H1 (cell line): ENCODE measurements at places on chromosomes 12 and 14. TPM values are rescaled to one million over a fixed set of nuclear protein-coding genes. Genes with fewer than 3 reads are reported as not detected.
A peak's percentile ranks its signal among the peaks of the same experiment; 100 is the strongest.

- peaks cover 8% of the 10 kb centered on the region; the same call in 1 of the 2 replicates for H3K27me3 ChIP-seq
- H3K27ac ChIP-seq: no peak overlapping the region
- no peak for DNase-seq
- H3K4me3 ChIP-seq: no peak overlapping the region
- H3K4me1 ChIP-seq: no peaks in the 10 kb centered on the region
These were observed 17.3 kb upstream of the CHGA start for GRCh38 chr14:92905667-92906066.

DNA sequence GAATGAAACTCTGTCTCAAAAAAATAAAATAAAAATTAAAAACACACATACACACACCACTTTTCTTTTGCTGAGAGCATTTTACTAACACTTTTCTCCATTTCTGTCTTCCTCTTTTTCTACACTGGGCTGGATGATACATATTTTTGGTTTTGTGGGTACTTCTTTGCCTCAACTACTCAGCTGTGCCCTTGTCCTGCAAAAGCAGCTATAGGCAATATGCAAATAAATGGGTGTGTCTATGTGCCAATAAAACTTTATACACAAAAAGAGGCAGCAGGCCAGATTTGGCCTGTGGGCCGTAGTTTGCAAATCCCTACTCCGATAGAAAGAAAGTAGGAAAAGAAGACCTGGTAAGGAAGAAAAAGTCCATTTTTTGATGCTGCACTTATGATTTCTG, 6.5 kb downstream of the CLMN start:
- H3K4me1 ChIP-seq: no peaks in the 10 kb centered on the region
- DNase-seq: no peak
- no peak overlapping the region for H3K4me3 ChIP-seq

- no peaks in the 10 kb centered on the region; the same call in 1 of the 2 replicates for H3K4me1 ChIP-seq
- no peak overlapping the region for H3K27ac ChIP-seq
- H3K27me3 ChIP-seq: no peaks in the 10 kb centered on the region
- no peak for DNase-seq
- no peaks in the 10 kb centered on the region for H3K36me3 ChIP-seq
These were observed 25.1 kb downstream of the CPNE8 start for GRCh38 chr12:38880288-38880687.

DNA sequence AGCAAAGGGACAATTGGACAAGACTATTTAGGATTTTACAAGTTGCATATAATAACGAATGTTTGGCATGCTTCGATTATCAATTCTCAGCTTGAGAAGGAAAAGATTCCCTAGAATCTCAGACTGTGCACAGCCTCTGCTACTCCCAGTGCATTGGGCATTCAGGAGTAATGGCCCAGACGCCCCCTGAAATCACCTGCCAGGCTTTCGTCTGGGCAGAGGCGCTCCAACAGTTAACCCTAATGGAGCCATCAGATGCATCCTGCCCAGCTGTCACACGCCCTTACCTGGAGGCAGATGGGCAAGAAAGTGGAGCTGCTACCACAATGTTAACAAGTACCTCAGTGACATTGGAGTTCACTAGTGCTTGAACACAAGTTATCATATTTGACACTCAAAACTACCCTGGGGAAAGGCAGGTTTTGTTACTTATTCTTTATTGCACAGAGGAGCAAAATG, 927 bp upstream of the LRP6 start:
- no peak for DNase-seq
- peak overlapping the region; percentile 97 for H3K4me3 ChIP-seq
- H3K27me3 ChIP-seq: no peaks in the 10 kb centered on the region
- H3K27ac ChIP-seq: 0 out of 2 replicates have a peak overlapping the region, but pooled peaks have one; percentile 100
- H3K4me1 ChIP-seq: no peaks in the 10 kb centered on the region; the same call in 1 of the 2 replicates

DNA sequence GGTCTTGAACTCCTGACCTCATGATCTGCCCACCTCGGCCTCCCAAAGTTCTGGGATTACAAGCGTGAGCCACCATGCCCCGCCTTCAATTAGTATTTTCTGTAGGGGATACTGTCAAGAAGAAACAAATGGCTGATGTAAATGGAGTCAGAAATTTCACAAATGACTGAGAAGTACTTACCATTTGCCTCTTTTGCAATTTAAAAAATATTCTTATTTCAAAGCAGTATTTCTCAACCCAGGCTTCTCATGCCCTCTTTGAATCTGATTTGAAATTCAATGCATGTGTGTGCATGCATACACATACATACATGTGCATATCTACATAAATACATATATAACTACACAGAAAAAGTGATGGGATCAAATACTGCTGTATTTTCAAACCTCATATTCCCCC, 4.4 kb downstream of the PSMA6 start:
- H3K27ac ChIP-seq: no peak overlapping the region
- H3K36me3 ChIP-seq: no peaks in the 10 kb centered on the region
- H3K4me1 ChIP-seq: no peaks in the 10 kb centered on the region
- no peaks in the 10 kb centered on the region for H3K27me3 ChIP-seq

DNA sequence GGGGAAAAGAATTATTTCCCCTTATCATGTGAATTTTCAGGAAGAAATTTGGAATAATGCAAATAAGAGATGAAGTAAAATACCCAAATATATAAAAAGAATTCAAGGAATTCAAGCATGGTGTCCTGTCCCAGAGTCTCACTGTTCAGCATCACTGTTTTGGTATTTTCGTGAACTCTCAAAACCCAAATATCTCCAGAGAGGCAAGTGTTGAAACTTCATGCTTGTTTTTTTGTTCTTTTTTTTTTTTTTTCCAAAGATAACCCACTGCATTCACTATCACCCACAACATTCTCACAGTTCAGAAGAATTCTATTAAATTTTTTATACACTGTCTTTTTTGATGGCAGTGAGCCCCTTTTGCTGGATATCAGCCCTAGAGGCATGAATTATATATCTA, 354.9 kb downstream of the DIO2 start:
- no peak for DNase-seq
- H3K36me3 ChIP-seq: no peaks in the 10 kb centered on the region
- no peaks in the 10 kb centered on the region for H3K4me1 ChIP-seq

DNA sequence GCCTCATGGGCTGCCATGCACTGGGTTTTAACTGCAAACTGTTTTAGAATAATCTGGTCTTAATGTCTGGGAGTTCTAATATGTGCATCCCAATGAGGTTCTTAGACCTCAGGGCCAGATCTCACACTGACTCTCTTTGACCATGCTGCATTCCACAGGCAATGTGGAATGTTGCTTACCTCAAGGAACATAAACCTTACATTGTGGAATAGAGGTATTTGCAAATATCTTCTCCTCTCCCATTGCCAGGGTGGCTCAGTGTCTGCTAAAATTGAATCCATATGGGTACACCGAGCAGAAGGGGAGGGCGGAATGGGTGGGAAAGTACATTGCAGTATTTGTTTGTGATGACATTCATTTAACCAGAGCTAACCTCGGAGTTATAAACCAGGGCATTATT, 78.6 kb downstream of the CHST11 start:
- H3K27ac ChIP-seq: no peak overlapping the region
- no peak for DNase-seq
- peaks cover 6% of the 10 kb centered on the region; the same call in 1 of the 2 replicates for H3K4me1 ChIP-seq
- H3K4me3 ChIP-seq: no peak overlapping the region

DNA sequence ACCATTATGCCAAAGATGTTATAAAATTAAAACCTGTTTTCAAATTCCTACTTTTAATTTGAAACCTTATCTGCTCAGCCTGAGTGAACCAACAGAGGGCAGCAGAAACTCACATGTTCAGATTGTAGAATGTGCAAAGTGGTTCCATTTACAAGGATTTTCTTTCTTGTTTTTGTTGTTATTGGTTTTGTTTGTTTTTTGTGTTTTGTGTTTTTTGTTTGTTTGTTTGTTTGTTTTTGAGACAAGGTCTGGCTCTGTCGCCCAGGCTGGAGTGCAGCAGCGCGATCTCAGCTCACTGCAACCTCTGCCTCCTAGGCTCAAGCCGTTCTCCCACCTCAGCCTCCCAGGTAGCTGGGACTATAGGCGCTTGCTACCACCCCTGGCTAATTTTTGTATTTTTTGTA, 22.8 kb upstream of the GARIN2 start:
- no peak for DNase-seq
- H3K4me1 ChIP-seq: no peaks in the 10 kb centered on the region
- H3K36me3 ChIP-seq: no peaks in the 10 kb centered on the region
- H3K27me3 ChIP-seq: no peaks in the 10 kb centered on the region
- H3K4me3 ChIP-seq: no peak overlapping the region

GRCh38 chr12:111780615-111781014, 13.9 kb downstream of the ALDH2 start:
- no peak overlapping the region for H3K27ac ChIP-seq
- H3K27me3 ChIP-seq: no peaks in the 10 kb centered on the region
- no peaks in the 10 kb centered on the region for H3K4me1 ChIP-seq
- H3K4me3 ChIP-seq: no peak overlapping the region
- H3K36me3 ChIP-seq: peaks cover 2% of the 10 kb centered on the region; the same call in 1 of the 2 replicates
- no peak for DNase-seq

- no peak for DNase-seq
- H3K4me1 ChIP-seq: peaks cover 5% of the 10 kb centered on the region
- no peak overlapping the region for H3K27ac ChIP-seq
- no peak overlapping the region for H3K4me3 ChIP-seq
- no peaks in the 10 kb centered on the region for H3K27me3 ChIP-seq
- H3K36me3 ChIP-seq: no peaks in the 10 kb centered on the region
These were observed 168.4 kb upstream of the LRIG3 start for GRCh38 chr12:59088673-59089072.

DNA sequence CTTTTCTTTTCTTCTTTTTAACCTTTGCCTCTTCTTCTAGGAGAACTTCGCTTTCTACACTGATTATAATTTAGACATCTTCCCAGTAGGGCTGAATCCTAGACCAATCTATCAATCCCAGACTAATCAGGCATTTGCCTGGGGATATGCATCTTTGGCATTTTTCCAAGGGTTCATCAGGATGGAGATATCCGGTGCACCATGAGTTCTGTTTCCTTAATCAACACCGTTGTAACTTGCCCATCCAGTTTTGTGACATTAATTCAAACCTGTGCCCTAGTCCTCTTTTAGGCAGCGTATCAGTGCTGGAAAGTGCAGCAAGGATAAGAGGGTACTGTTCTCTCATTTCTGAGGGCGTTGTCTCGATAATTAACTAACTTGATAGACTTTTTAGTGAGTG, 617 bp upstream of the MGP start:
- no peaks in the 10 kb centered on the region for H3K36me3 ChIP-seq
- DNase-seq: no peak
- H3K4me3 ChIP-seq: no peak overlapping the region
- H3K27ac ChIP-seq: no peak overlapping the region
- H3K27me3 ChIP-seq: no peaks in the 10 kb centered on the region

DNA sequence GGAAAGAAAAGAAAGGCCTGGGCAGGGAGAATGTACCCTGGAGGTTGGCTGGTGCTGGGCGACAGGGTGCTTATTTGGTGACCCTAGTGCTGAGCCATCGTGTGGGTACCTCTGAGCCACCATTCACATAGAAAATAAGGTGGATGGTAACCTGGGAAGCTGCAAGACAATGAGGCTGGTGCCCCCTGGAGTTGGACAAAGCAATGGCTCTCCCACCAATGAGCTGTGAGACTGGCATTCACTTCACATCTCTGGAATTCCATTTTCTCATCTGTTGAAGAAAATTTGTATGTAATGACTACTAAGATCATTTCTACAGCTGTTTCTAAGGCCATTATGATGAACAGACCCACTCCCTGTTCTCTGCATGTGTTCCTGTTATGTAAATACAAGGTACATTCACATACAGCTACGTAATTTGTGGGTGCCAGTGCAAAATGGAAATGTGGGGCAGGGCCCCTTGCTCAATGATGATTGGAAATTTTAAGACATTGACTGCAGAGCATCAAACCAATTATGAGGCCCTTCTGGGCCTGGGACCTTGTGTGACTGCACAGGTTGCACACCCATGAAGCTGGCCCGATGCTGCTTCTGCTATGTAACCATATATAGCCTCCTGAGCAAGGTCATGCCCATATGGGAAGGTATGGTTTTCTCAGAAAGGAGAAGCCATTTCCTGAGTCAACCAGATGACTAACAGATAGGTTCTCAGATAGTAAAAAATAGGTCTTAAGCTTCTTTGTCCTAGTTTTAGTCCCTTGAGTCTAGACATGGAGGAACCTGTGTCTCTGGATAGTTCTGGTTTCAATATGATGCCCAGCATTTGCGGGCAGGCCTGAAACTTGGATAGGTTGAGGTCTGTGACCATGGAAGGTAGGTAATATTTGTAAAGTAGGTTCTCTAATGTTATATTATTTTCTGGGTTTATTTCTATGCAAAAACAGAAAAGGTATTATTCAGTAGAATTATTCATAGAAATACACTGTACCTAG, 63.4 kb upstream of the IGF1 start:
- no peak overlapping the region for H3K4me3 ChIP-seq
- peaks cover 2% of the 10 kb centered on the region; the same call in 1 of the 2 replicates for H3K4me1 ChIP-seq
- no peak overlapping the region for H3K27ac ChIP-seq
- DNase-seq: no peak

DNA sequence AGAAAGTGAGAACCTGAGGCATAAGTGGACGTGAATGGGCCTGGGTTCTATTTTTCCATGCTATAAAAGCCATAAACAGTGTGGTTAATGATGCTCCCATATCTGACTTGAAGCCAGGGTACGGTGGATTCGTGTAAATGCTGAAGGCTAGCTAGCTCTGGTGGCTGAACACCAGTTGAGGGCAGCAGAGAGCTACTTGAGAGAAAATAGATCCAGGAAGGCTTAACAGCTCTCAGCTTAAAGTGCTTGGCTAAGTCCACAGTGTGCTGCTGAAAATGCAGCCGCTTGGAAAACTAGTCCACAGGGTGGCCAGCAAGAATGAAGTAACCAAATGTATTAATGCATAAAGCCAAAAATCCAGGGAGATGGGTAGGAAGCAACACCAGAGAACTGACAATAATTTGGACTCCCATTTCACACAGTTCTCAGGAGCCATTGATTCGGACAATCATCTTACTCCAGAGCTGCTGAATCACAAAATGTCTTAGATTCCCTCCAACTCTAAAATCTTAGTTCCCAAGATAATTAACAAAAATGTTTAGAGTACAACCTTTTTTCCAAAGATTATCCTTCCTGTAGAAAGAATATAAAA, 15.0 kb upstream of the FOXG1 start:
- H3K4me1 ChIP-seq: no peaks in the 10 kb centered on the region
- H3K4me3 ChIP-seq: no peak overlapping the region
- H3K27ac ChIP-seq: no peak overlapping the region
- no peaks in the 10 kb centered on the region for H3K36me3 ChIP-seq
- DNase-seq: no peak

- no peak overlapping the region for H3K27ac ChIP-seq
- no peaks in the 10 kb centered on the region for H3K4me1 ChIP-seq
- H3K27me3 ChIP-seq: peaks cover 16% of the 10 kb centered on the region
- H3K36me3 ChIP-seq: no peaks in the 10 kb centered on the region
- peak overlapping the region; percentile 5; the same call in 1 of the 2 replicates for H3K4me3 ChIP-seq
- no peak for DNase-seq
These were observed 6.5 kb upstream of the DEGS2 start for GRCh38 chr14:100165831-100166440.

- peaks cover 90% of the 10 kb centered on the region for H3K27me3 ChIP-seq
- no peak within 1 kb of the TSS for H3K27ac ChIP-seq
- no peak within 1 kb of the TSS for H3K4me3 ChIP-seq
- peak; percentile 87 for DNase-seq
These were observed at the start of gene DIO3 for GRCh38 chr14:101561145-101561896. TSS of gene DIO3 (plus strand) at chr14:101561495.

- DNase-seq: no peak
- no peak overlapping the region for H3K27ac ChIP-seq
- H3K4me3 ChIP-seq: no peak overlapping the region
These were observed 17.2 kb downstream of the PACS2 start for GRCh38 chr14:105331575-105332349.

GRCh38 chr14:78405079-78405856, 235.1 kb downstream of the NRXN3 start:
- no peak overlapping the region for H3K27ac ChIP-seq
- H3K4me1 ChIP-seq: peaks cover 2% of the 10 kb centered on the region; the same call in 1 of the 2 replicates
- H3K36me3 ChIP-seq: no peaks in the 10 kb centered on the region
- H3K4me3 ChIP-seq: no peak overlapping the region
- DNase-seq: no peak

Gene OASL
- total RNA-seq: not detected in 2 replicates

Gene IFNG-AS1
- not detected in 2 replicates for total RNA-seq

Gene IRAK3
- total RNA-seq: 1.8 and 2.2 TPM in 2 replicates
